MCF 10A (cell line): ENCODE measurements at places on chromosomes 12 and 14. TPM values are rescaled to one million over a fixed set of nuclear protein-coding genes. Genes with fewer than 3 reads are reported as not detected.

DNA sequence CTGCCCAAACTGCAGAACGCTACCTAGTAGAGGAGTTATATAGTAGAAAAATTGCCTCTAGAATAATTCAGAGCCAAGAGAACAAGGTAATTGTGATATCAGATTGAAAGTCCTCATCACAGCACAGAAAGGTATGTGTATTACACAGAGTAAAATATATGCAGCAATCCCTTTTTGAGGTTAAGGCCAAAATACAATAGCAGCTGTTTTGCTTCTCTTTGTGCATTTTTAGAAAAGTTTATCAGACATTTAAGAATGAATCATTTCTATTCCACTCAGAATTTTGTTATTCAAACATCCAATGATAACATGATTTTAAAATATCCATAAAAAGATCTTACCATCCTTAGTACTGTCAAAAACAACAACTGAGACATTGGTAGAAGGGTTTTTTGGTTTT, 45.1 kb downstream of the GNPTAB start:
- no peak for DNase-seq

RFX4 gene
- not detected in 2 replicates for total RNA-seq

CTSG gene
- total RNA-seq = not detected in 2 replicates

AVPR1A gene
- not detected in 2 replicates for total RNA-seq

- DNase-seq = no peak
Measured at GRCh38 chr12:50545786-50546185, 41.0 kb downstream of the DIP2B start.
